ENCODE measurements at places on chromosomes 1 and 21.

- no peak for DNase-seq
These were observed 1.3 kb upstream of the DNAJC16 start for GRCh38 chr1:15525050-15526020.

GRCh38 chr1:116900471-116901365 lies 9.0 kb upstream of the PTGFRN start:
- DNase-seq: no peak

- no peak for DNase-seq
These were observed 730 bp downstream of the NOS1AP start for GRCh38 chr1:162070094-162070748.

DNA sequence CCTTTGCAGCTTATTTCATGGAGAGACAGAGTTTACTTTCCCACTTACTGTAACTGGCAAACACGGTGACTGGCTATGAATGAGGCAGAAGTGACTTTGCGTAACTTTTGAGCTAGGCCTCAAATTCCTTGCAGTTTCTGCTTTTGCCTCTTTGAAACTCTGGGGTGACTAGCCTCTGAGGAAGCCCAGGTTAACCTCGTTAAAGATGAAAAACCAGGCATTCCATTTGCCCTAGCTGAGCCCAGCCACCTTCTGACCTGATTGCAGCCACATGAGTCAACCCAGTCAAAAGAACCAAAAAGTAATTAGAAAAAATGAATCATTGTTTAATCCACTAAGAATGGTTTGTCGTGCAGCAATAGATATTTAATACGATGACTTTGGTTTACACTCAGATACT lies 20.4 kb downstream of the PRMT6 start:
- DNase-seq: no peak

DNA sequence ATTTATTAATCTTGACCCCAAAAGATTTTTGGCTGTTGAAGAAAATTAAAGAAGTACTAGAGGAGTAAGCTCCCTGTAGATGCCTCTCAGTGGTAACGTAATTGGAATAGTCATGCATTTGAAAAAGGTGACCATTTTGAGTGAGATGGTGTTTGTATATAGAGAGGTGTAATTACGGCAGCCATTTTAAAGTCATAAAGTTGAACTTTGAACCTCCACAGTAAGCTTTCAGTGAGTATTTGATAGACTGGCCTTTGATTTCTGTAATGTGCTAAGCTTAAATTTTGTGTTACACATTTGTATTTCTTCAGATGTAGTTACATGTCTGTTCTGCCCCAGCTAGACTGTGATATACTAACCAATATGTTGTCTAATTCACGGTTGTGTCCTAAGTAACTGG lies 21.5 kb upstream of the TMCO2 start:
- DNase-seq: no peak

Data from renal cortex interstitium (tissue), 15 donors.